HCT116 (cell line): ENCODE measurements at places on chromosomes 7 and 10.

DNA sequence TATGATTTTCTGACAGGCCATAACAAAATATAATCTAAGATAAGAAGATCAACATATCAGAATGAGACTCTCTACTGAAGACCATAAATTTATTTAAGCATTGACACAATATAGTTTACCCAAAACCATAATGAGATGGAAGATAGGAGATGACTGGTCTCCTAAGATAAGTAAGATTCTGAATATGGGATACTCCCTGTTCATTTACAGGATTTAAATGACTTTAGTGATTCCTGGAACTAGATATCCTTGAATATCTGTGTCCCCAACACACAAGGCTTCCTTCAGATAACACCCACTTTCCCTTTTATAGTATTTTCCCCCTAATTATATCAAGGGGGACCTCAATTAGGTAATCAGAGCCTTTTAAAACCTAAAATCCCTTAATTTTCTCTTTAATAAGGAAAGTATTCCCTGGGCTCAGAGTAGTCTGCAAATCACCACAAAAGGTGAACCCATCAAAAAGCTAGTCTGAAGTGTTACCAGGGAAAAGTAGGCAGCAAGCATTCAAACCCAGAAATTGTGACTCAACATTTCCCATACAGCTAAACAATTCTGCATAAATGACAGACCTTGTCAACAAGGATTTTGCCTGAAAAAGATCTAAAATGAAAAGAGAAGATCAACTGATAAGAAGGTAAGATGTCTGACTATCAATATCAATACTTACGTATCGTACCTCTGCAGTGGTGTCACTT lies 99.9 kb downstream of the CNOT4 start:
- DNase-seq = no peak

DNA sequence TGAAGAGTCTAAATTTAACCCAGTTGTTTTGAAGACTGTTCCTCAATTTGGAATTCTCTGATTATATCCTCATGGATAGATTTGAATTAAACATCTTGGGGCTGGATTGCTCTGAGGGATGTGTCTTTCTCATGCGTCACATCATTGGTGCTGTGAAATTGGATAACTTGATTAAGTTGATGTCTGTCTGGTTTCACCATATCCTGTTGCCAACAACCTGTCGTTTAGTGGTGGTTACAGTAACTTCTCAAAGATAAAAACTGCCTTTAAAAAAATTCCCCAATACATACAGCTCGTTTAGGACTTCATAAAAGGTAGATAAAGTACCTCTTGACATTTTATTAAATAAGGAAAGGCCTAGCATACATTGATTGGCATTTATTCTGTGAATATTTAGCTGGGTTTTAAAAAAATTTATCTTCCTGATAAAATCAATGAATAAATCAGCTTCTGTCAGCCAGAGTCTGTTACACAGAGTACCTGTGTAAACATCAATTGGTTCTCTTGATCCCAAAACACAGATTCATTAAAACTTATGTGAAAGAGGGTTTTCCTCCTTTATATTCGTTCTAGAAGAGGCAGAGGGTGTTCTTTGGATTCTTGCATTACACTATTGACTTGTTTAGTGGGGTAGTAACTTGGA lies 10.5 kb downstream of the CRCP start:
- DNase-seq = no peak

DNA sequence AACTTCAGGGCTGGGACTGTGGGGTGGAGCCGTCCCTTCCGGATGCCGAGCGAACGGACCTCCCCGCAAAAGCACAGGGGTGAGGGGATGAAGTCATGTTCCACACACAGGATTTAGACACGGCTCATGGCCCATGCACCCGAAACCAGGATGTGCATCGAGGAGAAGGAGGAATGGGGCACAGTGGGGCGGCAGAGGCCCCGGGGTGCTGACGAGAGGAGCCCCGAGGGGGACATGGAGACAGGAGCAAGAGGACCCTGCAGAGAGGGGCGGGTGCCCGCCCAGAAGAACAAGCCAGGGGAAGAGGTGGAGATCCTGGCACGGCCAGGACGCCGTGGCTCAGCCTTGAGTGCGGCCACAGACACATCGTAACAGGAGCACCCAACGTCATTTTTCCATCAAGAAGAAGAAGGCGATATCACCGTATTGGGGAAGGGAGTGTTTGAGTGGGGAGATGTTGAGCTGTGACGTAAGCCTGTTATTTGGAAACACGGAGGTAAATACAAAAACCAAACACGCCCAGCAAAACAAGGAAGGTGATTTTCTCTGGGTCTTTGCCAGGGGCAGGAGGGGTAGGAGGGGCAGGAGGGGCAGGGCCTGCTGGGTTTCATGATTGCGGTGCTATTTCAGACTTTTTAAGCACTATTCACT lies 25.3 kb upstream of the FOXL3 start:
- no peak for DNase-seq

DNA sequence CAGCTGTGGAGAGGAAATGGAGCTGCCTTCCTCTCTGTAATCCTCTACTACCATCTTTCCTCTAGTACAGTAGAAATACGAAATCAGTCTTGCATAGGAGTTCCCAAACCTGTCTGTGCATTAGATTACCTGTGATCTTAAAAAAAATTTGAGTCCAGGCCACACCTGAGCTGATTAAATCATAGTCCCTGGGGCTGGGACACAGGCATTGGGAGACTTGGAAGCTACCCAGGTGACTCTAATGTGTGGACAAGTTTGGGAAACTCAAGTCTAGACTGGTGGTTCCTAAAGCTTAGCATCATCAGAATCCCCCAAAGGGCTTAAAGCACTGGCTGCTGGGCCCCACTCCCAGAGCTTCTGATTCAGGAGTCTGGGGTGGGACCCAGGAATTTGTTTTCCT lies 152.7 kb upstream of the GLI3 start:
- no peak for DNase-seq

DNA sequence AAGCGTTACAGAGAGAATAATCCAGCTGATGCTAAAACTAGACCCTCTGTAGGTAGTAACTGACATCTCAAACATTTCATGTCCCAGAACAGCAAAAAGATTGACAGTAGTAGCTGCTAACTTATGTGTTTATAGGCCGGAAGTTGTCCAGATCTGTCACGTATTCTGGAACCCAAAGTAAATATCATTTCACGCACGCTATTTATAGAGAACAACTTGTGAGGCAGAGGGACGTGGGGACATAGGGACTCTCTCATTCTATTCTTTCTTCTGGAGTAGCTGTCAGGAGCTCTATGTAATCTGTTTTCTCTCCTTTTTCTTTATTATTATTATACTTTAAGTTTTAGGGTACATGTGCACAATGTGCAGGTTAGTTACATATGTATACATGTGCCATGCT lies 22.3 kb downstream of the AGK start:
- no peak for DNase-seq

DNA sequence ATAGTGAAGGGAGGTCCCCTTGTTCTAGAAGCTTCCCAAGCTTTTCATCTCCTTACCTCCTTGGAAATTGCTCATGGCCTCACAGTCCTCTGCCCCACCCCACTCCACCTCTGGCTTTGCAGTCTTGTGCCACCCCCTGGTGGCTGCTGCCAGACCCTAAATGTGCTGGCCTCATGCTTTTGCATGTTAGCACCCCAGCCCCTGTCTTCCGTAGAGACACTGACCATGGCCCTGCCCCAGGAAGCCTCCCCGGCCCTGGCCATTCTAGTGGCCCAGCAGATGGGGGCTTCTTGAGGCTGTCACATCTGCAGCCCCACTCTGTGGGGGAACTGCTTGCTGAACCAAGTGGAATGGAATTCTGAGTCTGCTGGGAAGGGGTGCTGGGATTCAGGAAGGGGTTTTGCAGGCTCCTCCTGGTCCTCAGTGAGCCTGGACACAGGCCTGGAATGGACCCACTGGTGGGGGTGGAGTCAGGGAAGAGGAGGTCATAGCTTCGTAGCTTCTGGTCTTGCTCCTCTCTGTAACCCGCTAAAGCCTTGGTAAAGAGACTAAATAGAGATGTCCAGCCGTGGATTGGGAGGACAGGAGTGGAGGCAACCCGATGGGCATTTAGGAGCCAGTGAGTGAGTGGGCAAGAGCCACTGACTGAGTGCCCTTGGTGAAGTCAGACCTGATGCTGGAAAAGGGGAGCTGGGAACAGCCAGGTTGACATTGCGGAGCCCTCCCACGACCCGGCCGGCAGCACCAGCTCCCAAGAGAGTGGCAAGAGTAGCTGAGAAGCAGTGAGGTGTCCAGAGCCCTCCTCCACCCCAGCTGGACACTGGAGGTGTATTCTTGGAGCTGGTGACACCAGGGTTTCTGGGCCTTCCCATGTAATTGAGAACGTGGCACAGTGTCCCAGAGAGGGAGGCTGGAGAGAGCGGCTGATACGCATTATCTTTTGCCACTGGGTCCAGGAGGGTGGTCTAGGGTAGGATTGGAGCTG lies 20.9 kb downstream of the RAMP3 start:
- DNase-seq = peak; percentile 7

DNA sequence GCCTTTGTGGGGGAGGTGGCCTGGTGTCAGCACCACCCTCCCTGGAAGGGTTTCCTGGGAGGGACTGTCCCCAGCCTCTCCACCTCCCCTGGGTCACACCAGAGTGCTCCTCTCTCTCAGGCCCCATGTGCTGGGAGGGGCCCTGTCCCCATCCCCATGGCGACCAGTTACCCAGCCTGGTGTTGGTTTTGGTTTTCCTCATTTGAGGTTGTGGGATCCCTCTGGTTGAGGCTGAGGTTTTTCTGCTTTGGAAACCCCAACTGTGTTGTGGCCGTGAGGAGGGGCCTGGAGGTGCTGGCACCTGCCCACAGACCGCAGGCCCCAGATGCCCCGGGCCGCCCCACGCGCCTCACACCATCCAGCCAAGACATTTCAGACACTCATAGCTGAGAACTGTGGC lies 106.3 kb downstream of the GRK5 start:
- DNase-seq = no peak

GRCh38 chr10:114095559-114096337 lies 52.1 kb downstream of the ADRB1 start:
- no peak for DNase-seq
